Dermis microvascular lymphatic vessel endothelial cell (primary cell): ENCODE measurements at places on chromosomes 12 and 14. TPM values are rescaled to one million over a fixed set of nuclear protein-coding genes. Genes with fewer than 3 reads are reported as not detected.

The TRPV4 gene
- total RNA-seq = 1.4 and 2.4 TPM in 2 replicates

The PRB2 gene
- not detected in 2 replicates for total RNA-seq

The SPIC gene
- not detected in 2 replicates for total RNA-seq

The MGP gene
- 149 and 328 TPM in 2 replicates for total RNA-seq

The DNAJC22 gene
- 0.51 and 1.9 TPM in 2 replicates for total RNA-seq

The ADGRD1 gene
- total RNA-seq = 0.25 and 0.26 TPM in 2 replicates

The ACOT4 gene
- 0.13 and 0.26 TPM in 2 replicates for total RNA-seq

The CD163L1 gene
- 16.0 and 23.6 TPM in 2 replicates for total RNA-seq

The P3H3 gene
- 18.2 and 22.6 TPM in 2 replicates for total RNA-seq

The TESPA1 gene
- not detected in 2 replicates for total RNA-seq

The ART4 gene
- total RNA-seq = 74.8 and 91.9 TPM in 2 replicates

The TRHDE gene
- total RNA-seq = under 0.01 TPM in 2 replicates

The DIO2 gene
- total RNA-seq = under 0.01 TPM in 1 of 2 replicates, not detected in the other

The YY1 gene
- total RNA-seq = 37.7 and 42.5 TPM in 2 replicates

The CLEC7A gene
- 0.25 and 0.26 TPM in 2 replicates for total RNA-seq

The TMEM63C gene
- 0.13 and 0.77 TPM in 2 replicates for total RNA-seq

The HOXC10 gene
- total RNA-seq = not detected in 2 replicates

The ZDHHC22 gene
- total RNA-seq = not detected in 2 replicates

The IRAK4 gene
- 11.7 and 14.3 TPM in 2 replicates for total RNA-seq

The SMCO2 gene
- 0.13 TPM in 2 replicates for total RNA-seq

The CCDC198 gene
- total RNA-seq = not detected in 2 replicates

The CCDC175 gene
- not detected in 2 replicates for total RNA-seq

The KRT74 gene
- total RNA-seq = not detected in 2 replicates

The RAPGEF3 gene
- total RNA-seq = 10.4 and 13.5 TPM in 2 replicates

The GAPDH gene
- 4,334 and 4,542 TPM in 2 replicates for total RNA-seq

The TAS2R9 gene
- total RNA-seq = not detected in 2 replicates
